Activated CD4-positive, alpha-beta T cell treated with anti-CD3 and anti-CD28 coated beads, Interleukin-2, amount 10 ng/mL, durations not matched to agents 7 days and 5 days (primary cell): ENCODE measurements at places on chromosomes 3 and 15. TPM values are rescaled to one million over a fixed set of nuclear protein-coding genes. Genes with fewer than 3 reads are reported as not detected.
A peak's percentile ranks its signal among the peaks of the same experiment; 100 is the strongest.

The ARL6IP5 gene
- total RNA-seq: 156 TPM

The CGGBP1 gene
- total RNA-seq: 108 TPM

The IGSF11 gene
- total RNA-seq: 1.2 TPM

The TM4SF18 gene
- total RNA-seq: not detected

The SMCO1 gene
- total RNA-seq: not detected

The GRAMD2A gene
- total RNA-seq: not detected

The P3H2 gene
- total RNA-seq: not detected

The PDZRN3 gene
- not detected for total RNA-seq

The C3orf20 gene
- total RNA-seq: 0.10 TPM

The TEX55 gene
- not detected for total RNA-seq

DNA sequence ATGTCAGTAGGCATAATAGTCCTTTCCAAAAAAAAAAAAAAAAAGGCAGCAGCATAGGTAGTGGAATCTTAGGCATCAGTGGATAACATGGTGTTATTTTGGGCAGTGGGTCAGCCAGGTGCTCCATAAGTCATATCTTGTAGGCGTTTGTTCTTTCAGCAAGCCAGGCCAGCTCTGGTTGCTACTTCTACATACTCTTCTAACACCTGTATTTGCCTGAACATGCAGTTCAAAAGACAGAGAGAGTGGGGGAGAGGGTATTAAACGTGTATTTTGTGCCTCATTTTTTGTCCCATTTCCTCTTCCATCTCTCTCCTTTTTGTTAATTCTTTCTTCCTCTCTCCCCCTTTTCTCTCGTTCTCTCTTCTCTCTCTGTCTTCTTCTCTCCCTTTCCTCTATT is 110.4 kb downstream of the TPRG1 start:
- no peak for DNase-seq
- no peak overlapping the region for H3K27ac ChIP-seq
- no peak overlapping the region for H3K4me3 ChIP-seq
- peaks cover 2% of the 10 kb centered on the region for H3K36me3 ChIP-seq
- peaks cover 32% of the 10 kb centered on the region for H3K4me1 ChIP-seq
- H3K27me3 ChIP-seq: no peaks in the 10 kb centered on the region

DNA sequence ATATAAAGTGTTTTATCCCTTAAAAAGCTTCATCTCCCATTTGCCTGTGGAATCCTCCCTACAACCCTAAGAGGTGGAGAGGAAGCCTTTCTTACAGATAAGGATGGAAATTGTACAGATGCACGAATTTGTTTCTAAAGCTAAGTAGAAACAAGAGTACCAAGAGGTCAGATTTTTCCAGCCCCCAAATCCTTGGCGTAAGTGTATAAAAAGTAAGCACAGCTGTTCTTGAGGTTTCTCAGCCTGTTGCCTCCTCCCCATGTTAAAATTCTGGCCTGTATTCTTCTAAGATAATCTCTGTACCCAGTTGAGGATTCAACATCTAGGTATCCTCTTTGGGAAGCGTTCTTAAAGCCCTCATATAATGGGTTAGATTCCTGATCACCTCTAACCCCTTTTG is 34.9 kb downstream of the RAB7A start:
- no peak for DNase-seq
- H3K4me1 ChIP-seq: peaks cover 45% of the 10 kb centered on the region
- peaks cover 22% of the 10 kb centered on the region for H3K36me3 ChIP-seq

DNA sequence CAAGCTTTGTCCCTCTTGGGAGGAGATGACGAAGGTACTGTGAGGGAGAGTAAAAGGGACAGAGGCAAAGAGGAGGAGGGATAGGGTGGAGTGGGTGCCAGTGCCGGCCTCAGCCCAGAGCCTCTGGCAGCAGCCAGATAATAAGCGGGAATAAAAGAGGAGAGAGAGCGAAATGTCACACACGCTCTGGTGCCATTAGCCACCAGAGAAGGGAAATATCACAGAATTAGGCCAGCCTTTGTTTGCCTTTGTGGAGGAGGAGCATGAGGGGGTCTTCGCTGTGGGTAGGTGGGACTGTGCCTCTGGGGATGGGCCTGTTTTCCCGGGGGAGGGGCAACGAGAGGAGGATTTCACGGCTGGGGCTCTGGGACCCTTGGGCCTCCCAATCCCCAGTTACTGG is 67.8 kb downstream of the LINGO1 start:
- no peaks in the 10 kb centered on the region for H3K4me1 ChIP-seq
- no peak overlapping the region for H3K4me3 ChIP-seq
- H3K27me3 ChIP-seq: no peaks in the 10 kb centered on the region
- no peak overlapping the region for H3K27ac ChIP-seq

- H3K4me3 ChIP-seq: no peak overlapping the region
- DNase-seq: no peak
- H3K4me1 ChIP-seq: peaks cover 61% of the 10 kb centered on the region
- peaks cover 16% of the 10 kb centered on the region for H3K36me3 ChIP-seq
Measured at GRCh38 chr3:72380711-72381493, 467.3 kb downstream of the SHQ1 start.

GRCh38 chr3:43816372-43816771 is 125.6 kb downstream of the ABHD5 start:
- H3K4me3 ChIP-seq: no peak overlapping the region
- no peaks in the 10 kb centered on the region for H3K4me1 ChIP-seq
- peaks cover 2% of the 10 kb centered on the region for H3K27me3 ChIP-seq
- H3K36me3 ChIP-seq: no peaks in the 10 kb centered on the region
- no peak for DNase-seq
- no peak overlapping the region for H3K27ac ChIP-seq

DNA sequence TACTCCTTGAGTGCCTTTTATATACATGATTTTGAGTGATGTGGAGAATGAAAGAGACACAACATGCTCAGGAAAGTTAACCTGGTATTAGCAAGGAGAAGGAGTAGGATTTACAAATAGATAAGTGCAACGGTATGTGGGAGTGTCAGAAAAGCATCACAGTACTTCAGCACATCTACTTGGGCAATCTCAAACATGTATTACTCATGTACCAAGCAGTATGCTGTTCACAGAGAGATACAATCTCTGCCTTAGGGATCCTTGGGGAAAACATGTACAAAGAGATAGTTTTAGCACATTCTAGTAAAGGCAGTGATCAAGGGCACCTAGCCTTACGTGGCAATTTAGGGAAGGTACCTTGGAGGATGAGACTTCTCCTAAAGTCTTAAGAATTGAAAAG is 146.5 kb downstream of the FILIP1L start:
- no peaks in the 10 kb centered on the region for H3K27me3 ChIP-seq
- DNase-seq: no peak
- no peak overlapping the region for H3K27ac ChIP-seq
- H3K36me3 ChIP-seq: no peaks in the 10 kb centered on the region
- peaks cover 18% of the 10 kb centered on the region for H3K4me1 ChIP-seq

DNA sequence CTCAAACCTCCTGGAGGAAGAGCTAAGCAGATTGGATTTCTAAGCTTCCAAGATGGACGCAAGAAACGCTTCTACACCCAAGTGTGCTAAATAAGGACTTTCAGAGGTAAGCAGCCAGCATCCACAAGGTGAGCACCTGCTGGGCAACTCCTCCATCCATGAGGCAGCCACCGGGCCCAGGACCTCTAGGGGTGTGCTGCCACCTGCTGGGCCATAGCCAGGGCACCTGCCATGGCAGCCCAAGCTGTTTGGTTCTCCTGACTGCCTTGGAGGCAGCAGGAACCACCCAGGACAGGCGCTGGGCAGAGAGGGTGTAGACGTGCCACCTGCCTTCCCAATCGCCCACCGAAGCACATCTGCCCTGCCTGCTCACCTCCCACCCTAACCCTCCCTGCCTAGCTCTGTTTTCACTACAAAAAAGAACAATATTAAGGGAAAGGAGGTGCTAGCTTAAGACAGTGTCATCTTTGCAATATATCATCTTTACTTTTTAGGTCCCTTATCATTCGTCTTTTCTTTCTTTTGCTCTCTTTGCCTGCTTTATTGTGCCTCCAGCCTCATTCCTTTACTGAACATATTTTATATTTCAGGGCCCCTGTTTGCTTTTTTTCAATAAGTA is 12.9 kb downstream of the C15orf62 start:
- peaks cover 20% of the 10 kb centered on the region for H3K4me1 ChIP-seq
- H3K36me3 ChIP-seq: peaks cover 6% of the 10 kb centered on the region
- DNase-seq: peak; percentile 84
- H3K4me3 ChIP-seq: no peak overlapping the region

GRCh38 chr3:3201611-3202010 is 22.1 kb upstream of the CRBN start:
- peaks cover 12% of the 10 kb centered on the region for H3K4me1 ChIP-seq
- H3K4me3 ChIP-seq: no peak overlapping the region
- no peak for DNase-seq
- no peak overlapping the region for H3K27ac ChIP-seq

- no peaks in the 10 kb centered on the region for H3K4me1 ChIP-seq
- no peaks in the 10 kb centered on the region for H3K36me3 ChIP-seq
- H3K27me3 ChIP-seq: peaks cover 7% of the 10 kb centered on the region
- H3K4me3 ChIP-seq: no peak overlapping the region
- DNase-seq: no peak
Measured at GRCh38 chr3:185786956-185787877, 37.6 kb downstream of the IGF2BP2 start.

- H3K4me3 ChIP-seq: peak overlapping the region; percentile 87
- no peaks in the 10 kb centered on the region for H3K27me3 ChIP-seq
- peak overlapping the region; percentile 95 for H3K27ac ChIP-seq
- H3K36me3 ChIP-seq: peaks cover 3% of the 10 kb centered on the region
Measured at GRCh38 chr15:75455982-75456531, 4.6 kb upstream of the SIN3A start.

DNA sequence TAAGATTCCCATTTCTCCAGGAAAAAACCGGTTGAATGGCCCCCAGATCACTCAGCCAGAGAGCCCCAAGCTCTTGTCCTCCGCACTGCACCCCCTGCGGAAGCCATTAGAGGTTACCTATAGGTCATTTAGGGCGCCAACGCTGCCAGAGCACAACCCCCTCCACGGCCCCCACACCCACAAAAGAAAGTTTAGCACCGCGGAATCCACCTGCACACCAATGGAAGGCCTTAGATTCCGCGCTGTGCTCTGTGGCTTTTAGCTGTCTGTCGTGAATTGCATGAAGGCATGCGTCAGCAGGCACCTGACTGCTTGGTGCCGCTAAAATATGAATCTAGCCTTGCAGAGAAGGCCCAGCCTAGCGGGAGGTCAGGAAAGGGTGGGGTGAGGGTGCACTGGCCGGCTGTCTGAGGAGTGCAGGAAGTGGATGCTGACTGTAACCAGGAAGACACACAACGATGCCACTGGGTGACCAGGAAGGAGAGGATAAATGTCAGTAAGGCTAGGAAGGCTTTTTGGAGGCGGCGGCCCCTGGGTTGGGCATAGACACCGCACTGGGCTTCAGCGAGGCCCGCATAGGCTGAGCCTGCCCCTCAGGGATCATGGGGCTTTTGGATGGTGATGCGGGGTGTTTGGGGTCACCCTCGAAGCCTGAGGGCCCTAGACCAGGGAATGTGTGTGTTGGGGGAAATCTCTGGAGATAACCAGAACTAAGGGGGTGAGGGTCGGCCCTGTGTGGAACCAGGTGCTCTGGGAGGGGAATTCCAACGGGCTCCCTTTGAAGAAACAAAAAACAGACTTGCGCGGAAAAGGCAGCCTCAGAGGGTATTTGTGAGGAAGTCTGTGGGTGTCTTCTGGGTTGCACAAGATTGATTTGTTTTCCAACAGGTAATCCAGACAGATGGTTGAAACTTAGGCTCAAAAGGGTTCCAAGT is 976 bp upstream of the NUP210 start:
- DNase-seq: peak; percentile 82
- H3K4me3 ChIP-seq: peak overlapping the region; percentile 92
- peaks cover 65% of the 10 kb centered on the region for H3K4me1 ChIP-seq
- no peaks in the 10 kb centered on the region for H3K27me3 ChIP-seq
- peaks cover 28% of the 10 kb centered on the region for H3K36me3 ChIP-seq

- no peaks in the 10 kb centered on the region for H3K36me3 ChIP-seq
- no peak overlapping the region for H3K27ac ChIP-seq
- H3K4me1 ChIP-seq: no peaks in the 10 kb centered on the region
- H3K27me3 ChIP-seq: peaks cover 2% of the 10 kb centered on the region
- no peak for DNase-seq
- H3K4me3 ChIP-seq: no peak overlapping the region
Measured at GRCh38 chr3:63795438-63795837, 23.7 kb upstream of the C3orf49 start.

DNA sequence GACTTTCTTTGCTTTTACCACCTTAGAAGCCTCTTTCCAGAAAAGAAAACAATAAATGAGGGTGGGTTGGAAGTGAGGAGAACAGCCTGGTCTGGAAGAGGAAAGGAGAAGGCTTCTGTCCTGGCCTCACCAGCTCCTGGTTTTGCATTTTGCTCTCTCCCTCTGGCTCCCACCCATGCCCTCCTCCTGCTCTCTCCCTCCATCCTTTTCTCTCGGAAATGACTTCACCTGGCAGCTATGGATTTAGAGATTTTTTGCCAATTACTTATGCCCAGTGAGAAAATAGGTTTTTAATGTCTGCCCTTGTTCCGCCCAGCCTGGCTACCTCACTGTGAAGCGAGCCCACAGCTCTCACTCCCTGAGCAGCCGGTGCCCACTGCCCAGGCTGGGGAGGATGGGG is 77.9 kb upstream of the NTRK3 start:
- H3K27ac ChIP-seq: no peak overlapping the region
- H3K4me3 ChIP-seq: no peak overlapping the region
- DNase-seq: no peak
- no peaks in the 10 kb centered on the region for H3K36me3 ChIP-seq
- H3K27me3 ChIP-seq: peaks cover 5% of the 10 kb centered on the region
- no peaks in the 10 kb centered on the region for H3K4me1 ChIP-seq

DNA sequence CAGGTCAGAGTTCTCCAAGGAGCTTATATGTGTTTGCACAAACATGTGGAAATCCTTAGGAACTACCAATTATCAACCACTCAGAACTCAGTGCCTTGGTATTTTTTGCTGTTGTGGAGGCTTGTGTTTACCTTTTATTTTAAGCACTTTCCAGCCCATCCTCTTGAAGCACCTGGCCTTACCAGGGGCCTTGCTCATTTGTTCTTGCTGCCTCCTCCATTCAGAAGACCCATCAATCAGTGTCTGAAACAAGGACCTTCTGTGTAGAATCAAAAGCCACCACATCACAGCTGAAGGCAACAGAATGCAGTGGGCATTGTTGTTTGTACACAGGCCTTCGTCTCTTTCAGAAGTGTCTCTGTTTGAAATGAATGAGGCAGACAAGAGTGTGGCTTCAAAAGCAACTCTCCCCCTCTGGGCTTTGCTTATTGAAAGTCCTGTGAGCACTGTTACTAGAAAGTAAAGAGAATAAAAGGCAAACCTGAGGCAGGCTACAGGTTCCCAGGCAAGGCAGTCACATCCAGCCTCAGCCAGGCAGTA is 24.5 kb upstream of the LIPC start:
- H3K4me1 ChIP-seq: peaks cover 25% of the 10 kb centered on the region
- H3K4me3 ChIP-seq: no peak overlapping the region
- no peak overlapping the region for H3K27ac ChIP-seq
- DNase-seq: no peak
- H3K36me3 ChIP-seq: no peaks in the 10 kb centered on the region

DNA sequence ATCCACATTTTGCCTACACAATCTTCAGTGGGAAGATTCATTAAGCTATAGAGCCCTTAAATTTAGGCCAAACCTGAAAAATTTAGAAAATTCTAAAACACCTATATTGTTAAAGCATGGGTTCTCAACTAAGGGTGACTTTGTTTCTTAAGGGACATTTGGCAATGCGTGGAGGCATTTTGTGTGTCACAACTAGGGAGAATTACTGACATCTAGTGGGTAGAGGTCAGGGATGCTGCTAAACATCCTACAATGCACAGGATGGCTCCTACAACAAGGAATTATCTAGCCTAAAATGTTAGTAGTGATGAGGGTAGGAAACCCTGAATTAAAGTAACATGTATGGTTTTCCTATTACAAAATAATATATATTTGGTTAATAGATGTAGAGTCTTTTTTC is 55.8 kb downstream of the TBC1D5 start:
- no peaks in the 10 kb centered on the region for H3K4me1 ChIP-seq
- no peak overlapping the region for H3K27ac ChIP-seq
- H3K4me3 ChIP-seq: no peak overlapping the region
